ENCODE measurements at places on chromosomes 4 and X.

GRCh38 chrX:153519569-153520286, 2.3 kb downstream of the ATP2B3 start:
- no peak for DNase-seq

DNA sequence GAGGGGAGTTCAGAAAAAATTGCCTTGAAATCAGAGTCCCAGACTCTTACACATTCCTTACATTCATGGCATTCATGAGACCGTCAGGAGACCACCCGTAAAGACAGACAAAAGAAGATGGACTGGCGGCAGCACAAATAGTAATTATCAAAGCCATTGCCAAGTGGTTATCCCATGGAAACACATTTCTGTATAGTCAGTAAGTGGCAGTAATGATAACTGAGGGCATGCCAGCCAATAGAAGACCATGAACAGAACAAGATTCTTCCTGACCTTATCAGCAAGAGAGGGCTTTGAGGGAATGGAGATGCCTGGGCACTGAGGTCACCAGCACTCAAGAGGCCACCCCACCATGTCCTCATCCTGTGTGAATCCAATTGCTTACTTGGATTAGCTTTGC, 121.7 kb upstream of the HCCS start:
- no peak for DNase-seq

DNA sequence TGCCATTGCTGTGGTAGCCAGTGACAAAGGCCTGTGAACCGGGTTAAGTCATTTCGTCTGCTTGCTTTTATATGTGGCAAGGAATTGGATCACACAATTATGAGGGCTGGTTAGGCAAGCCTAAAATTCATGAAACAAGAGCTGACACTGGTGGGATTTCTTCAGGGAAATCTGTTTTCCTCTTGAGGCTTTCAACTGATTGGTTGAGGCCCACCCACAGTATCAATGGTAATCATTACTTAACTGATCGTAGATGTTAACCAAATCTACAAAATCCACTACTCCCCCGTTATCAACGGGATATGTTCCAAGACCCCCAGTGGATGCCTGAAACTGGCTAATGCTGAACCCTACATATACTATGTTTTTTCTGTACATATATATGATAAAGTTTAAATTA, 13.0 kb downstream of the RBMX2 start:
- no peak for DNase-seq

DNA sequence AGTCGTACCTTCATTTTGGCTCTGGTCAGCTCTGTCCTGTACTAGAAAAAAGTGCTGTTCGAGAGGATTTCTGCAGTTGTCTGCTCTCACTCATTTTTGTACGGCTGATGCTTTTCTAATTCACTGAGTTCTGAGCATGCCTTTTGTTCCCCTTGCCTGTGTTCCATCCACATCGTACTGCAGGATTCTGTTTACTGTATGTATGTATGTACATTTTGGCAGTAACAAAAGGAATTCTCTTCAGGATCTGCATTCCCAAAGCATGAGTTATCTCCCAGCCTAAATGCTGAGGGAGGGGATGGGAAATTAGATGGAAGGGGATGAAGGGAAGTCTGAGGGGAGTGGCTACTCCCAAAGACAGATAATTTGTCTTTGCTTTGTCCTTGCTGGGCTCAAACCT, 87.6 kb downstream of the GBA3 start:
- DNase-seq, result no peak

DNA sequence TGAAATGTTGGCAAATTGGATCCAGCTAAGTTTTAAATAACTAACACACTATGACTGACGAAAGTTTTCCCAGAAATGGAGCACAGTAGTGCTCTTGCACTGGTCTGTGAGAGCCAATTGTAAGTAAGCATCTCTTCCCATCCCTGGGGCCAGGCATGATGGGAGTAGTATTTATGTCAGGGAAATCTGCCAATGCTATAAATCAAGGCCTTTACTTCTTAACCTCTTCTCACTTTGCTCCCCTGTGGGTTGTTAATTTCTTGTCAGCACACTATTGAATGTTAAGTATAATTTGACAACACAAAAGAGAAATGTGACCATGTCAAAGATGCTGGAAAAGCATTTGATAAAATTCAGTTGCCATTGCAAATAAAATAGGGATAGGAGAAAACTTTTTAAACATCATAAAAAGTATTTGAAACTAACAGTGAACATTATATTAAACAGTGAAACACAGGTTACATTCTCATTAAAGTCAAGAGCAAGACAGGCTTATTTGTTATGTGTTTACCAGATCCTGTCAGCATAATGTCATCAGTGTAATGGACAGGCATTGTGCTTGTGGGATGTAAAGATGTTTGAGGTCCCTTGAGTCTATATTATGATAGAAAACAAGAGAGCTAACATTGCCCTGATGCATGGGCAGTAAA, 5.0 kb downstream of the F8A1 start:
- DNase-seq, result no peak

GRCh38 chr4:188005561-188005960, 10.0 kb downstream of the ZFP42 start:
- no peak for DNase-seq

- peak; percentile 89 for DNase-seq
These were observed at the start of gene ARHGAP24 for GRCh38 chr4:85474818-85475630. Gene ARHGAP24 (plus strand): TSS chr4:85475150.

GRCh38 chr4:102469806-102470205, 31.4 kb upstream of the NFKB1 start:
- DNase-seq, result no peak

DNA sequence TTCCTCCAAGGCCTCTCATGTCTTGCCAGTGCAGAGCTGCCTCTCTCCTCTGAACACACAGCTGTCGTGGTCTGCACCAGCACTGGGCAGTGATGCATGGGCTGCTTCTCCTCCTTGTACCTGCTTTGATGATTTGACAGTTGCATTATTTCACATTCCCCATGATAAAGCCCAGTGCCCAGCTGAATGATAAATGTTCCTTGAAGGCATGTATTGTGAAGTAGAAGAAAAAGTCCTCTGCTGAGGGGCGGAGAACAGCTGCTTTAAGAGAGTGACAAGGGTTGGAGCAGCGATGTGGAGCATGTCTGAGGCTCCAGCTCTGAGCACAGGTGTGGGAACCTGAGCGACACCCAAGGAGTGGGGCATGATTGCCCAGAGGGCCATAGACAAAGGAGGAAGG, 21.1 kb upstream of the TRIM2 start:
- no peak for DNase-seq

- no peak for DNase-seq
These were observed 3.7 kb downstream of the PDE6B start for GRCh38 chr4:628821-629635.

DNA sequence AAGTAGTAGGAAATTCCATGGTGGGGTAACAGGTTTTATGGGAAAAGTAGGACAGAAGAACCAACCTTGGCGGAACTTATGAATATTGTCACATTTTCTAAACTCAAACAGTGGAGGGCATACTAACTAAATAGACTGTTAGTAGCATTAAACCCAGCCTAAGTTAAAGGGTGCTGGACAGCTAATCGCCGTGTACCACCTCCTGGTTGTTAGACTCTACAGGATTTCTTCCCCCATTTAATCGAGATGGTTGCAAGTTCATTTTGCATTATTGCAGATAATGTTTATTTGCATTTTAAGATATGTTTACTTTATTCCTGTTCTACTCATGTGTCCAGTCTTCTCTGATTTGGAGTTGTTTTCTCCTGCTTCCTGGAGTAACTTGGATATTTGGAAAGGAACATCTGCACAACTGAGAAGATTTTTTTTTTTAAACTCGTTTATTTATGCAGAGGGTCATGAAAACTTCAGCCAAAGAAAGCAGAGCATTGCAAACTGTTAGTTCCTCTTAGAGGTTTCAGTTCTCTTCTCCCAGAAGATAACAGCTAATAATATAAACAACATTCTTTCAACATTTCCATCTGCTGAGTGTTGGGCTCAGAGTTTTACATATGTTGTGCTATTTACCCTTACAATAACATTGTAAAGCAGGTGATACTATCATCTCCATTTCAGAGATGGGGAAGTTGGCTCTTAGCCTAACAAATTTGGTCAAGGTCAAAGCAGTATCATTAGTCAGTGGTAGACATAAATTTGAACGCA, 51.5 kb upstream of the TBC1D9 start:
- DNase-seq, result no peak

DNA sequence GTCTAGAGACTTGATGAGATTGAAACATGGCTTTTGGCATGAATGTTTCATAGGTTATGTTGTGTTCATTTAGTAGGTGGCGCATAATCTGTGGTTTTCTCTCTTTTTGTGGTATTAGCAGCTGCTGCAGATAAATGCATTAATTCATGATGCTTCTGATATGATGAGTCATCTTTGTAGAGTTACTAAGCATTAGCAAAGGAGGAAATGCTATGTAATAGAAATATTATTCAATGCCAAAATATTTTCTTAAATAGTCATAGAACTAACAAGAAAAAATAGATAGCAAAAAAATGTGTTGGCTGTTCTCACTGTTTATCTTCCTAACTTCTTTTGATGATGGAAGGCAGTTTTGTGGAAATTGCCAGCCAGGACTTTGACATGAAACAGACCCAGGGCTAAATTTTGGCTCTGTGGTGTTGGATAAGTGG, 3.6 kb downstream of the ZXDB start:
- DNase-seq, result no peak

DNA sequence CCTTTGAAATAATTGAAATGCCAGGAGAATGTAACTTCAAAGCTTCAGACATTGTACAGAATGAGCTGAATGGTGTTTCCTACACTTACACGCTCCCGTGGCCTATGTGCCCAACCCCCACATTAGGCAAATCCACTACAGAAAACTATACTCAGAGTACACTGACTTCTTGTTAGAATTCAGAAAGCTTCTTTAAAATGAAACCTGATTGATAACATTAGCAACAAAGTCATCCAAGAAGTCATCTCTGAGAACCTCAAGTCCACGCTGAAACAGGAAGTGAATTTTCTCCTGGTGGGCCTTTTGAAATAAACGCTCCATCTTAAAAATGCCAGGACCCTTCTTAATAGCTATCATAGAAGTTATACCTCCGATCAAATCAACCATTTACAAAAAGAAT, 136.3 kb downstream of the TSPAN5 start:
- DNase-seq, result no peak

GRCh38 chrX:105820247-105820646, 2.1 kb upstream of the NRK start:
- DNase-seq, result no peak

GRCh38 chr4:89156174-89156914, 45.0 kb downstream of the TIGD2 start:
- no peak for DNase-seq

DNA sequence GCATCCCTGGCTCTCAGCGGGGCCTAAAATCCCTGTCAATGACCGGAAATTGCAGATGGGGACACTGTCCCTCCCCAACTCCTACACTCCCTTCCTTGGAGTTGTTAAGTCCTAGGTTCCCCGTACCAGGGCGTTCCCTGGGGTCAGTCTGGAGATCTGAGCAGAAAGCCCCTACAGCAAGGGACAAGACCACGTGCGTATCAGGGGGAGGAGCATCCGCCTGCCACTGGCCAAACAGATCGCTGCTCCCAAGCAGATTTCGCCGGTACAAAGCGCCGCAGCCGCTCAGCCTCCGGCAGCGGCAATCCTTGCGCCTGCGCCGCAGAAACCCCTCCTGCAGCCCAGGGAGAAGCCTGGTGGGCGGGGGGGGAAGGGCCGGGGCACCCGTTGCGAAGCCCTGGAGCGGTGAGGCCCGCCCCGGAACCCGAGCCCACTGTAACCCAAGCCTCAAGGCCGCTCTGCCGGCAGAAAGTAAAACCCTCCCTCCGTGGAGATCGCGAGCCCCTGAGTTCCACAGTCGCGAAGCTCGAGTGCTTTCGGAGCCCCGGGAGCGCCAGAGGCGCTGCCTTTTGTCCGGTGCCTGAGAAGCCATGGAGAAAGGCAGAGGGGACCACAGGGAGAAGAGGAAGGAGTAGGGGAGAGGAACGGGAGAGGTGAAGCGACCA, 2.7 kb downstream of the CRMP1 start:
- no peak for DNase-seq

DNA sequence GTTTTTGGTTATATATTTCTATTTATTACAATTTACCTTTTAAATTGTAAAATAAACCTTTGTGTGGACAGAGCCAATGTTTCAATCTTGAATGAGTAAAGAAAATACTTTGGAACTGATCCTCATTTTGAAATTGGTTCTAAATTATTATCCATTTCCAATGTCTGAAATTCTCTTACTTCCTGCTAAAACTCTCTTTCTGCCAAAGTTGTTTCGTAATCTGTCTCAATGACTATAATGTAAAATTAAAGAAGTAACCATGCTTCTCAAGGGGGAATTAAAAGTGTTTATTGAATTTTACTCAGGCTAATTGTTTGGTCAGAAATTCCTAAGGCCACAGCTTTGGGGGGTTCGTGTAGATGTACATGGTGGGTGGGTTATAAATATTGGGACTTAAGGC, 34.8 kb downstream of the YIPF6 start:
- no peak for DNase-seq

- DNase-seq, result no peak
These were observed 144.9 kb downstream of the PJA1 start for GRCh38 chrX:69020316-69020715.

GRCh38 chr4:121143131-121143530, 21.0 kb downstream of the TNIP3 start:
- no peak for DNase-seq

DNA sequence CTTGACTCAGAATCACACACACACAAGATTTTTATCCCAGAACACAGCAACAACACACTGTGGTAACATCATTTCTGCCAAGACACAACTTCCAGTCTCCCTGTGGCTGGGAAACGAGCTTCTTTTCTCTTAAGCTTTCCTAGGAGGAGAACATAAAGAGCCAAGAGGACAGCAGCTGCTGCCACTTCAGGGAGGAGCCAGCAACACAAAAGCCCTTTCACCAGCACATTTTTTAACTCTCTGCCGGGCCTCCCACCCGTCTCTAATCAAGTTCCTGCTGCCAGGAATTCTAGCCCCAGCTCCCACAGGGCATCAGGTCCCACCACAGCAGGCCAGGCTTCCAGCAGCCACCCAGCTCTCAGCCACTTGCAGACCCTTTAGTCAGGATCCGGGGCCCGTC, 22.4 kb downstream of the FAT1 start:
- DNase-seq, result peak; percentile 72

DNA sequence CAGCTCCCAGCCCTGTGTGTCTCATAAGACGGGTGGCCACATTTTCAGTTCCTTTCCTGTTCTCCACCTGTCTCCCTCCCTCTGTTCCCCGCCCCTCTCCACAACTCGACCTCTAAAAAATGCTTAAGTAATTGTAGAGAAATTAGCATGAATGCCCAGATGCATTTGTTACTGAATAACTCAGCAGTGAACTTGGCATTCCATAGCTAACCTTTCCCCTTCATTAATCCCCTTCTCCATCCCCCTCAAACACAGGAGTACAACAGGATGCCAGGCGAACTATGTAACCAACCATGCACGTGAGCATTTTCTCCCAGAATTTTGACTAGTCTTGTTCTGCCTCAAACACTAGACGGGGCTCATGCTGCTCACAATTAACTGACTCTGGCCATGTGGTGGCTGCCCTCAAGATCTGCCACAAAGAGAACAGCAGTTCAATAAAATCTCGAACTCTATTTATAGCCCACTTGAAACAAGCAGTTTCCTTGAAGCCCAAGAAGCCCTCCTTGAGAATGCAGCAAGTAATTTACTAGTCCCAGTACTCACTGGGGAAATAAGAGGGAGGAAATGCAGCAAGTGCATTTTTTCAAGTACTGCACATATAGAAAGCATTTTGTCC, 351.2 kb downstream of the ARHGAP24 start:
- peak; percentile 60 for DNase-seq

GRCh38 chr4:174860588-174860987, 31.5 kb upstream of the GLRA3 start:
- no peak for DNase-seq

- DNase-seq, result no peak
These were observed 43.8 kb downstream of the PDS5A start for GRCh38 chr4:39933671-39934590.

GRCh38 chr4:73034896-73035295, 34.6 kb downstream of the COX18 start:
- no peak for DNase-seq
